Jurkat, Clone E6-1 (cell line): ENCODE measurements at places on chromosomes 1 and 21.

GRCh38 chr1:9841460-9841859 is 17.7 kb upstream of the CLSTN1 start:
- DNase-seq: no peak

DNA sequence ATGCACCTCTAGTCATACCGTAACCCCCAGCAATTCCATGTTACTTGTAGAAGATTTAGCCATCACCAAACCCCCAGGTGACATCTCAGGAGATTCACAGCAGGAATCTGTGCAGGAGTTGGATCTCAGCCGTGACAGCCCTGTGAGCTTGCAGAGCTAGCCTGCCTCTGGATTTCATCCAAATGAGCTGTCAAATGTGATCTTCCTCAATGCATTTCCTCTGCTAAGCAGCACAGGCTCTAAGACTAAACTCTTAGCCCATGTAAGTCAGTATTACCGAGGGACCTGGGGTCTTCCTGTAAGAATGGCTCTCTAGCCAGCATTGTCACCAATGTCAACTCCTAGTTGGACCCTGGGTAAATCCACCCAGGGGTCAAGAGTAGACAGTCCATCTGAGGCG is 41.7 kb downstream of the UMODL1 start:
- DNase-seq: no peak

- DNase-seq: no peak
These were observed 415.3 kb upstream of the C1orf87 start for GRCh38 chr1:60488847-60489246.

DNA sequence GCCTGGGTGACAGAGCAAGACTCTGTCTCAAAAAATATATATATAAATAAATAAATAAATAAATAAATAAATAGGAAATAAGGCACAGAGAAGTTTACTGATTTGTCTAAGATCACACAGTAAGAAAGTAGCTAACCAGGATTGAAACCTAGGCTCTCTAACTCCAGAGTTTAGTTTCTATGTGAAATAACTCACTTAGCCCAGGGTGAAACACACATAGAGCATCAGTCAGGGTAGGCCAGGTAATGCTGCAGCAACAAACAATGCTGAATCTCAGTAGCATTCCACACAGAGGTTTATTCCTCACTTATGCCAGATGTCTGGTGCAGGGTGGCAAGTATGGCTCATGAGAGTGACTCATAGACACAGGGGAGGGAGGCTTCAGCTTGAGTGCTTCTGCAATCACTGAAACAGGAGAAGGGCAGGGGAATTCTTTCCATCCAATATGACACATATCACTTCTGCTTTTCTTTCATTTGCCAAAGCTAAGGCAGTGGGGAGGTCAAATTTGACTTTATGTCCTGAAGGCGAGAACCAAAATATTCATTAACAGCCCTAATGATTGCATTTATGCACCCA is 37.1 kb upstream of the KANK4 start:
- no peak for DNase-seq

DNA sequence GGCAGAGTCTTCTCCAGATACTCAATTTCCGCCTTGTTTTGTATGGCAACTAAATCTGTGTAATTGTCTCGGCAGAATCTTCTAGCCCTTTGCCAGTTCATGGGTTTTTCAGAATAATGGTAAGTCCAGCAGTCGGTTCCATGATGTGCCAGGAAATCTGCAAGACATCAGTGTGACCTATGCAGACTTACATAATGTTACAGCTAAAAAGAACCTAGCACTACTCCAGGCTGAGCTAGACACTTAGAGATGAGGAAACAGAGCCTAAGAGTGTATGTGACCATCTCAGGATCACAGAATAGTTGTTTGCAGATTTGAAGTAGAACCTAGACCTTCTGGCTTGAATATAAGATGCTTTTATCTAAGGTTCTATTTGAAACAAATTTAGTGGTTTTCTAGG is 2.8 kb downstream of the SELL start:
- DNase-seq: no peak

DNA sequence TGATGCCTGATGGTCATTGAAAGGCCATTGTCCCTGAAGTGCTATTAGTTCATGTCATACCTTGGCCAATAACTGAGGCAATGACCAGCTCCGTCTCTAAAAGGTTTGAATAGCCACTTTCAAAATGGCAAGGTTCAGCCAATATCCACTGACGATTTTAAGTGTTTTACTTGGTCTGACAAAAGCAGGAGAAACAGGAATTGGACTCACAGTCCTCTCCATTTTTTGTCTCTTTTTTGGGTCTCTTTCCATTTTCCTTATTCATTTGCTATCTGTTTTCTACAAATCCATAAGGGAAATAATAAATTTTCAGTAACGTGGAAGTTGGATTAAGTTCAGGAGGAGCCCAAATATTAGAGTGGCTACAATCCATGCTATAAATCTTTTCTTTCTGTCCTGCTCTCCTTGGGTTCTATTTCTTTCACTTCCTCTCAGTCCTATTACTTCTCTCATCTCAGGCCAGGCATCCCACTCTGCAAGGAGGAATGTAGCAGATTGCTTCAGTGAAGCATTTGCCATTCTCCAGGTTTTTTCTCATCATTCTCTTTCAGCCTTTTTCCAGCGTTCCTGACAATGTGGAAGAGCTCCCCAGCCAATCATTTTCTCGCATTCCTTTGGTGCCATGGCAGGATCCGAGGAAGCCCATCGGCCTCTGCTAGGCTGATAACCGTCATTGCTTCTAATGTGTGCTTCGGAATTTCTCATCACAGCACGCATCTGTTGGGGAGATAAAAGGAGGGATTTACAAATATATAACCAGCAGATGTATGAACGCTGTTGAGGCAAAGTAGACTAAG is 414.5 kb downstream of the ADGRL2 start:
- no peak for DNase-seq
